ENCODE measurements at places on chromosomes 7 and 10.

DNA sequence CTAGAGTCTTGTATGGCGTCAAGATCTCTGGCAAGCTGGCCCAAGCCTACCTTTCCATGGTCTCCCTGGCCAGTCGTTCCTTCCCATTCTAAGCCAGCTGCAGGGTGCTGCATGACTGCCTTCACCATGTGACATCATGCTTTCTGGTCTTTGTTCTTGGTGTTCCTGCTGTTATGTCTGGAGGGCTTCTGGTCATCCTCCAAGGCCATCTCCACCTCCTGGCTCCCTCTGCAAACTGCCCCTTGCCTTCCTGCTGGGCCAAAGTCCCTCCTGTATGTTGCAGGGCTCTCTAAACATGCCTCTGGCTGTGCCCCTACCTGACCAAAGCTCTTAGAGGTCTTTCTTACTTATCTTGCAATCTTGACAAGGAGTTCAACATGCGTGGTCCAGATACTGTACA, 44.4 kb upstream of the SHH start:
- H3K27ac ChIP-seq, result no peak overlapping the region
- H3K27me3 ChIP-seq, result peaks cover 10% of the 10 kb centered on the region
- DNase-seq, result no peak

GRCh38 chr10:22372917-22373316, 27.6 kb downstream of the SPAG6 start:
- no peak overlapping the region for H3K4me3 ChIP-seq
- no peaks in the 10 kb centered on the region for H3K36me3 ChIP-seq
- DNase-seq, result no peak
- H3K27me3 ChIP-seq, result no peaks in the 10 kb centered on the region
- H3K27ac ChIP-seq, result no peak overlapping the region
- H3K4me1 ChIP-seq, result peaks cover 19% of the 10 kb centered on the region

DNA sequence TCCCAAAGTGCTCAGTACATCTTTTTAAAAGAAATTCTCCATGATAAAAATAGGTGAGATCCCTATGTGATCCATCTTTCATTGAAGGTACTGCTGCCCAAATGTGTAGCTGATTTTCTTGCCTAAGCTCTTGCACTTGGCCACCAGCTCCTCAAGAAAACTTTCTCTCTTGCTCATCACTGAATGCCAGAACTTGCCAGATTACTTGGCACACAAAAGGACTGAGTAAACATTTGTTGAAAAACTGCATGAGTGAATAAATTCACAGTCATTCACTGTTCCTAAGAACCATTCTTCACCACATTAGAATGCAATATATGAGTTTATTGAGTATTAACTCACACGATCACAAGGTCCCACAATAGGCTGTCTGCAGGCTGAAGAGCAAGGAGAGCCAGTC, 99.9 kb downstream of the TRIL start:
- peaks cover 11% of the 10 kb centered on the region for H3K4me1 ChIP-seq
- H3K36me3 ChIP-seq, result no peaks in the 10 kb centered on the region
- no peak overlapping the region for H3K4me3 ChIP-seq
- DNase-seq, result no peak
- H3K27me3 ChIP-seq, result peaks cover 72% of the 10 kb centered on the region
- no peak overlapping the region for H3K27ac ChIP-seq

DNA sequence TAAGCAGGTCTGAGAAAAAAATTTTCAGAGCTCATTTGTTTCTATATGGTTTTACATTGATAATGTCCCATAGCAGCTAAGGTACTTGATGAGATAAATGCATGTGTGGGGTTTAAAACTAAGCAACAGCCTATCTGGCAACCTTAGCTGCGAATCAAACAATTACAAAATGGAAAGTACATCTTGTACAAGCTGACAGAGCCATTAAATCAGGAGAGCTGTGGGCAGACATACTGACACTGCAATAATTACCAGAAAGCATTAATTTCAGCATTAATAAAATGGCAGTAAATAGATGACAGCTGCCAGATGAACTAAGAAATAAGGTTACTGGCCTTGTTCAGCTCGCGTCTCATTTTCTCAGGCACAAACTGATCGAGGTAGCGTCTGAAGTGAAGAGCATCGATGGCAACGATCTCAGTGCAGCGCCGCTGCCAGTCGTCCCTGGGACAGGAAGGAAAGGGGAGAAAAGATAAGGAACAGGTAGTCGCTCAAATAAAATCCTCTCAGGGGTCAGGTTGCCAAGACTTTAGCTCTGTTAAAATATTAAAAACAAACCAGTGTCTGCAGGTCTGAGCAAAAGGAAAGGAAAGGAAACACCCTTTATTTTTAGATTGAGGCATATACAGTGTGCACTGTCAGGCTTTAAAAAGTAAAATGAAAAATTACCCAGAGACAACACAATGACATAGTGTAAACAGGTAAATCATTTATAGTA, 79.7 kb upstream of the OGDHL start:
- no peak for DNase-seq
- H3K27ac ChIP-seq, result no peak overlapping the region
- no peak overlapping the region for H3K4me3 ChIP-seq
- no peaks in the 10 kb centered on the region for H3K27me3 ChIP-seq
- peaks cover 83% of the 10 kb centered on the region for H3K36me3 ChIP-seq

- no peak overlapping the region for H3K27ac ChIP-seq
- H3K4me1 ChIP-seq, result peaks cover 44% of the 10 kb centered on the region
- DNase-seq, result peak; percentile 67
- no peak overlapping the region for H3K4me3 ChIP-seq
These were observed 101.6 kb downstream of the CCSER2 start for GRCh38 chr10:84429926-84430520.

DNA sequence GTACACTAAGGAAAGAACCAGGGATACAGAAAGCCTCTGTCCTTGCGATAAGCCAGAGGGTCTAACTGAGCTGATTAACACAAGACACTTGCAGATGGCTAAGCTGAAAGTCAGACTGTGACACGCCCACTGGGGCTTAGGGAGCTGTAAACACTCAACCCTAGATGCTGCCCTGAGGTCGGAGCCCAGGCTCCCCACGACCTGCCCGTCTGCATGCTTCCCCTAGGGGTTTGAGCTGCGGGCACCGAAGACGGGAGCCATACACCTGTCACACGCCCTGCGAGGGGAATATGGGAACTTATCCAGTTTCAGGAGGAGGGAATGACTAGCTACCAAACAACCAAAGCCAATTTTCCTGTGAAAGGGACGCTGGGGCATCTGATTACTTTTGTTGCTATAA, 96.0 kb downstream of the HTR5A start:
- H3K27me3 ChIP-seq, result peaks cover 36% of the 10 kb centered on the region
- no peak for DNase-seq
- no peak overlapping the region for H3K27ac ChIP-seq
- no peaks in the 10 kb centered on the region for H3K36me3 ChIP-seq
- H3K4me3 ChIP-seq, result no peak overlapping the region

DNA sequence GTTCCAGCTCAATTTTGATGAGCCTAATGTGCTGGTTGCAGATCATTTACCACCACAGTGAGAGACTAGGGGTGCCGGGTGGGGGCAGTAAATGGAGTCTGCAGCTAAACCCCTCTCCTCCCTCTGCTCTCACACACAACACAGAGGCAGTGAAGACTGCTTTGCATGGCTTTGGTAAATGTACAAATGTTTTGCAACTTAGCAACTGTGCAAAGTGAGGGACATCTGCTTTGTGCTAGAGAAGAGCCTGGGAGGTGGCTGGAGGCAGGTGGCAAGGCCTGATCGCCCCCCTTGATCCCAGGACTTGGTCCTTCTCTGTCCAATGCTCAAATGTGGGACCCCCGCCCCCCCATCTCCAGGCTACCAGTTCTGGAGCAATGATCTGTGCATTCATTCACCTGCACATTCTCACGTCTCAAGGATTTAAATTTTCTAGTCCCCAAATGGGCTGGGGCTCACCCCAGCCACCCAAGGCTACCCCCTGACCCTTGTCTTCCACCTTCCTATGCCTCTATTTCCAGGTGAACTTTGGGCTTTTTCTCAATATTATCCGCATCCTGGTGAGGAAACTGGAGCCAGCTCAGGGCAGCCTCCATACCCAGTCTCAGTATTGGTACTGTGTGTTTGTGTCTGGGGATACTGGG, 11.6 kb downstream of the GHRHR start:
- H3K36me3 ChIP-seq, result no peaks in the 10 kb centered on the region
- no peak for DNase-seq
- H3K27ac ChIP-seq, result no peak overlapping the region
- H3K27me3 ChIP-seq, result peaks cover 47% of the 10 kb centered on the region

GRCh38 chr10:89080660-89081059, 90.1 kb downstream of the FAS start:
- H3K27me3 ChIP-seq, result no peaks in the 10 kb centered on the region
- DNase-seq, result no peak
- peaks cover 33% of the 10 kb centered on the region for H3K4me1 ChIP-seq
- no peak overlapping the region for H3K27ac ChIP-seq
- H3K4me3 ChIP-seq, result no peak overlapping the region

DNA sequence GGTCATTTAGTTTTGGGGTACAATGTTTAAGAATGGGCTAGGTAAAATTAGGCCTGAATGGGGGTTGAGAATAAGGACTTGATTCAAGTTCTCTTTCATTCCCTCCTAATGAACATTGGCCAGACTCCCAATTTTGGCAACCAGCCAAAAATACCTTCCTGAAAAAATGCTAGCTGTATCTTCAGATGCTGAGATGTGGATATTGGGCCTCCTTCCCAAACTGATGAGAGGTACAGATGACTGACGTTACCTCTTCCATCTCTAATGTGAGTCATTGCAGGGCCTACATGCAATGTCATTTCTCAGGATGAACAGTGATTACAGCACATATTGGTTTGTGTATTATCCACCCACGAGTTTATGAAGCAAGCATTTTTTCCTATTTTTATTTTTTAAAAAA, 151.6 kb downstream of the SND1 start:
- no peaks in the 10 kb centered on the region for H3K27me3 ChIP-seq
- H3K4me1 ChIP-seq, result peaks cover 46% of the 10 kb centered on the region
- peaks cover 52% of the 10 kb centered on the region for H3K36me3 ChIP-seq
- no peak overlapping the region for H3K27ac ChIP-seq

DNA sequence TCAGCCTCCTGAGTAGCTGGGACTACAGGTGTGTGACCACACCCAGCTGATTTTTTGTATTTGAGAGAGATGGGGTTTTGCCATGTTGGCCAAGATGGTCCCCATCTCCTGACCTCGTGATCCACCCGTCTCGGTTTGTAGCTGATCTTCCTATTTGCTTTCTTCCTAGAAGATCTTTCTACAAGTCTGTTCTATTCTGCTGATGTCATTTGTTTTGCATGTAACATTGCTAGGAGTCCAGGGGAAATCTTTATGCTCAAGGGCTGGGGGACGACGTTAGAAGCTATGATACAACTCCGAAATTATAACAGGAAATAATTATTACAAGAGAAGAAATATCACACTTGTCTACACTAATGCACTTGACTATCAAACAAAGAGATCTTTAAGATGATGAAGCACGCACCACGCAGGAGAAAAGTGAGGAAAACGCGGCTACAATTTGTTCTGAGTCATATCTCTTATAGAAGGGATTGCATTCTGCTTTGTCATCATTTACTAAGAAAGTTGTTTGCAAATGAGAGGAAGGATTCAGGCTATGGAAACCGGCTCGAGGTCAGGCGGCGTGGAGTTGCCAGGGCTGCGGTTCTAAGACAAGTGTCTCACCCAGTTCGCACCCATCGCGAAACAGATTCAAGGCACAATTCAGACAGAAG, 103.0 kb upstream of the CARD11 start:
- H3K27me3 ChIP-seq, result no peaks in the 10 kb centered on the region
- peak; percentile 16 for DNase-seq
- H3K4me3 ChIP-seq, result no peak overlapping the region

DNA sequence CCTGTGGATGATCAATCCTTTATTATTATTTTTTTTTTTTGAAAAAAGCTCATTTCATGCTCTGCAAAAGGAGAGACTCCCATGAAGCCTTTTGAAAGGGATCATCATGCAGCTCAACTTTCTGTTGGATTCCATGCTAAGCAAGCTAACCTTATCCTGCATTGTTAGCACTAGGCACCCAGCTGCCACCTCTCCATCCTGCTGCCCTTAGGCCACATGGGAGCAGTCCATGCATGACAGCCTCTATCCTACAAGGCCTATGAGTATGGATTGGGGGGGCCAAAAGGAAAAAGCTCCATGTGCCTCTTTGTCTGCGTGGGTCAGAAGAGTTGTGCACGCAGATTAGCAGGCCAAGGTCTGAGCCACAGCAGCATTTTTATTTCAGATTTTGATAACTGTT, 19.2 kb downstream of the SMNDC1 start:
- H3K4me3 ChIP-seq, result no peak overlapping the region
- no peaks in the 10 kb centered on the region for H3K27me3 ChIP-seq
- DNase-seq, result no peak
- peaks cover 70% of the 10 kb centered on the region for H3K36me3 ChIP-seq
- no peak overlapping the region for H3K27ac ChIP-seq
- H3K4me1 ChIP-seq, result no peaks in the 10 kb centered on the region
